Activated naive CD4-positive, alpha-beta T cell treated with anti-CD3 and anti-CD28 coated beads, Interleukin-2, amount 50 U/mL, for 72 hours (primary cell): ENCODE measurements at places on chromosomes 7 and 10.

DNA sequence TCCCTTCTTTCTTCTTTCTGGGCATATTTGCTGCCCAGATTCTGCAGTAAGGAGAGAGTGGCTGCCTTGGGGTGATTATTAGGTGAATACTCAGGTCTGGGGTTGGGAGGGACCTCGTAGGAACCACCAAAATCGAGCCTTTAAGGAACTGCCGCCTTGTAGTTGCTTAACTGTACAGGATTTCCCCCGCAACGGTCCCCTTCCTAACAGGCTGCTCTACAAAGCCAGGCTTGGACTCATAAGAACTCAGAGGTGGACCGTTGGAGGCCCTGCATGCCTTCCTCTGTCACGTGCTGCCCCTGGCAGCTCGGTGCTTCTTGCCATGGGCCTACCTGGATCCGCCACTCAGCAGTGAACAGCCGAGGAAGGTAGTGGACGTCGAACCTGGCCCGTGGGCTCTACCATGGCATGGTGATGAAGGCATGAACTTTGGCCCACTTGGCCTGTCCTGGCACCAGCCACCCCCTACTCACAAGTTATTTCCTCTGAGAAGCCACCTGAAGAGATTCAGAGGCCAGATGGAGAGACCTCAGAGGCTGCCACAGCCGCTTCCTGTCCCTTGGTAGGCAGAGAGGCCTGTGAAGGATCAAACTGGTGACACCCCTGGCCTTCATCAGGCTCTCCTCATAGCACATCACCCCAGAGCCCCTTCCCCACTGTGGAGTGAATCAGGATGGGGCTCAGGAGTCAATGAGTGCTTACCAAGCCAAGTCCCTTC, 54.6 kb downstream of the NOD1 start:
- DNase-seq = no peak

GRCh38 chr10:72085166-72085565, 3.2 kb downstream of the SPOCK2 start:
- DNase-seq = no peak

GRCh38 chr10:49609006-49609282, 1.2 kb upstream of the SLC18A3 start:
- no peak for DNase-seq

DNA sequence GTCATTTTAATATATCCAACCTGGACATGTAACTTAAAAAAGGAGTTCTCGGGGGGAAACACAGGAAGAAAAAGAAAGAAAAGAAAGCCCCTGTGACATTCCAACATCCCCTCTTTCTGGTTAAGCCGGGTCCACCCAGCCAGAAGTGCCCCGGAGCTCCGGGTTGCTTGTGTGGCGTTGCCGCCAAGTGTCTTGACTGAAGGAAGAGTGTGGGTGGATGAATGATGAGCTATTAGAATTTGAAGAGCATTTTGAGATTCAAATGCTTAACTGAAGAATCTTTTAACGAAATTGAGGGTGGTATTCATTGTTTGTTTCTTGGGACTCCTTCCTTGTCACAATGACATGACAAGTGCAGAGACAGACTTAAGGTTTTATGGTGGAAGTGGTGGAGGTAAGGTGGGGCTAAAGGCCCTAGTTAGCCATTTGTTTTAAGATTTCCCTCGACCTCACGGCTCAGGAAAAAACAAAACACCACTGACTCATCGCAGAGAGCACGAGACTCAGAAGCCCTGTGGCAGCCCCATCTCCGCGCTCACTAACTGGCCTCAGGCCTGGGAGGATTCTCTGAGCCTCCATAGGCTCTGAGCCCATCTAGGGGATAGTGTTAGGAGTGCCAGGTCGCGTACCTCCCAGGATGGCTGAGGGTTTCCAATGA, 1.8 kb upstream of the GLI3 start:
- DNase-seq = no peak

GRCh38 chr7:137403353-137403695, 59.8 kb upstream of the PTN start:
- DNase-seq = no peak

DNA sequence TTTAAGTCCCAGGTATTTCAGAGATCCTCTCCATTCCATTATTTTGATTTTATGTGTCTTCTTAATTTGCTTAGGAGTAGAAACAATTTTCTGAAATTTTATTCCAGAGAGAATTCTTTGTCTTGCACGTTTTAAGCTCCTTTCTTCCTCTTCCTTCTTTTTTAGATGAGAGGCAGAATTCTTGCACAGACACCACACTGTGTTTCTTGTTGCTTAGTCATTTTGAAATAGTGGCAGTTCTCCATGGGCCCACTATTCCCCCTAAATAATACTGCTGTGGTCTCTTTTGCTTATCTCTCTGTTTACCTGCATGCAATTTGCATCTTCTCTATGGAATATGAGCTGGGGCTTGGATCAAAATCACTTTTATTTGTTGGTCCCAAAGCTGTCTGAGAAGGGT, 54.3 kb upstream of the WAC start:
- no peak for DNase-seq

DNA sequence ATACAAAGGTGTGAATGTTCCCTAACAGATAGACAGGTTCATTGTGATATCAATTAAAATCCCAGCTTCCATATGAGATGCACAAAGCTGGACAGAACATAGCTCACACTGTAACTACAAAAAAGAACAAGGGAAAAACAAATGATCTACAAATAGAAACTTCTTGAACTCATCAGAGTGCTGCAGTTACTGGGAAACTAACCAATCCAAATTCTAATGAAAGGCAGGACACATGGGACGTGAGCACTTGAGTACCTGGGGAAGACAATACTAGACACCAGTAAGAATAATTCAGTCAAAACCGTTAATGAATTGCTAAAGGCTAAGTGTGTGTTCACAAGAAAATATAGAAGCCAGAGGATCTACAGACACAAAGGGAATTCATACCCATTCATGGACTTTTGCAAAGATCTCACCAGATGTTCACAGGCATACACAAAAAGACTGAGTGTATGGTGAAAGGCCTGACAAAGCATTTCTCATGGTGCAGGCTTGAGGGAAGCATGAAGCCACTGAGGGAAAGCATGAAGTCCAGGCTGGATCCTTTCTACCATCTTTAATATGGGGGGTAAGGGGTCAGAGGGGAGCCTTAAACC, 7.8 kb upstream of the GPR22 start:
- DNase-seq = no peak

DNA sequence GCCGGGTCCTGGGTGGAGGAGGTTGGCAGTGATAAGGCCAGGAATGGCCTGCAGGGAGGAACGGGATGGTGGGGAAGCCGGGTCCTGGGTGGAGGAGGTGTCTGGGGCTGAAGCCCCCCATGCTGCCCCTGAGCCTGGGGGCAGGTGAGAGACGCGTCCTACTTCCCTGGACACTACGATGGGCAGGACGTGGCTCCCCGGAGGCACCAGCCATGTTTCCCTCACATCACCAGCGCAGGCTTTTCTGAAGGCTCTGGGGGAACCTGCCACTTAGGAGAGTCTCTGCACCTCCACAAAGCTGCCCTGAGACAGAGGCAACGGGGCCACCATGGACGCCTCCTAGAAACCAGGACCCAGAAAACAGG, 324.8 kb downstream of the DNAJB6 start:
- DNase-seq = no peak

DNA sequence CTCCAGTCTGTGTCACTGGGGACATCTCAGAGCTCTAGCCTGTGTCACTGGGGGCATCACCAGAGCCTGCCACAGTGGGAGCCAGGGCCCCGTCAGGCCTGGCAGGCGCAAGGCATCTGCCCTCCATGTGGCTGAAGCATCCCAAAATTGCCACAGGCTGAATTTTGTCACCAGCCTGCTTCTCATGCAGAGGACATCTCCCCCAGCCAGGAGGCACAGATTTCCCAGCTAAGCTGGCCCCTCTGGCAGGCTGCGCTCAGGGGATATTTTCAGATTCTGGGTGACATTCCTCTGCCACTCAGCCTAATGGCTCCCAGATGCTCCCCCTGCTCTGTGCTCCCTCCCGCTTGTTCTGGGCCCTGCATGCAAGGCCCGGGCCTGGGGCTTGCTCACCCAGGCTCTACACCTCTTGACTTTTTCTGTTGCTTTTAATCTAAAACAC, 64.6 kb downstream of the COL13A1 start:
- DNase-seq = no peak

DNA sequence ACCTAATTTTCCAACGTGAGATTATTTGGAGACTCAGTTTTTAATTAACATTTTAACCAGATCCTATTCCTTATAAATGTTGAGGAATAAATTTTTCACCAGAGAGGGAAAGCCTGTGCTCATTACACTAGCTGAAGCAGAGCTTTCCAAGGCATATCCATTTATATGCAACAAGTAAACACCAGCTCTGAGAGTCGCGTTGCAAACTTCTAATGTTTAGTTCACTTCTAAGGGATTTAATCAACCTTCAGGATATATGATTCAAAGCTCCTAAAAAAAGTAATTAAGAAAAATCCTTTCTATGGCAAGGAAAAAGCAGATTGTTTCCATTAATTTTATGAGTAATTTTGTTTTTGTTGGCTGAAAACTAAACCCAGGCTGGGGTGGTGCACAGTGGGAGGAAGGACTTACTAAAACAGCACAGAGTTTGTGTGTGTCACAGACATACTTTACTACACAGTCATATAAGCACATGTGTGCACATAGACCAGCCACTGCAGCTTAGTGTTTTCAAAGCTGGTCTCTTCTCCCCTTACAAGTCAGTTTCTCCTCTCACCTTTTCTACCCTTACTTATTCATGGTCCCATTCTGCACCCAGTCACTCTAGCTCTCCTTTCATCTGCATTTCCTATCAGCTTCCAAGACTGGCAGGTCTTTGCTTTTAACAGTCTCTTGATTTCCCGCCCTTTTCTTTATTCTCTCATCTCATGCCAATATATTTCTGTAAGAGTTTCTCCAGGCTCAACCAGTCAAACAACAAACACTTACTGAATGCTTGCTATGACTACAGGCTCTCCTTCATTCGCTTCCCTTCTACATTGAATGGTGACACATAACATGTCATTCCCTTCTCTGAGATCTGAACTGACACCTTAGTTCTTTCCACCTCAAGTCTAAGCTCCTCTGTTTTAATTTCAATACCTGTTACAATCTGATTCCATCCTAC, 81.1 kb upstream of the FZD1 start:
- no peak for DNase-seq

DNA sequence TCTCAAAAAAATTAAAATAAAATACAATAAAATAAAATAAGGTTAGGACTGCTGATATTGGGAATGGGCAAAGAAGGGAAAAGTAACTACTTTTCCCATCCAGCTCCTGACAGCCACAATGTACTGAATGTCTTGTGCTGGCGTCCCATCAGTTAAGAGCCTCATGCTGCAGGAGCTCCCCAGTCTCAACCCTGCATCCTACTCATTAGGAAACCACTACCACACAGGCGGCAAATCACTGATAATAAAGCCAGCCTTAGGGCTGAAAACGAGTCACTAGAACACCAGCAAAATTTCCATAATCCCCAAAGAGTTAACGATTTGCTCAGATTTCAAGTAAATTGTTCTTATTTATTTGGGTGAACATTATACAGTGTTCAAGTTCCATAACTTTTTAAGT, 4.3 kb downstream of the YWHAG start:
- DNase-seq = no peak

GRCh38 chr10:44153918-44154670, 230.8 kb downstream of the CXCL12 start:
- no peak for DNase-seq

DNA sequence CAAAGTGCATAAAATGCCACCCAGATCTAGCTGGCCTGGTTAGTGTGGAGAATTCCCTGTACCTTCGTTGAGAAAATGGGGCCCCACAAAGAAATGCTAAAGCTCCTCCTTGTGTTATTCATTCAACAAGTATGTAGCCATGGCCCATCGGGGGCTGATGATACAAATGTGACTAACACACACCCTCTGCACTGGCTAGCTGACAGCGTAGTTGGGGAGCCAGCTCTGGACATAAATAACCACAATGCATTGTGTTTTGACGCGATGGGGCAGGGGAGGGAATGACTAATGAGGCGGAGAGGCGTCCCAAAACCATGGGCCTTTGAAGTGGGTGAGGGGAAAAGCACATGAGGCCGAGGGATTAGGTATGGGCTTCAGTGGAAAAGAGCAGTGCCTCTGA, 28.2 kb upstream of the ASL start:
- DNase-seq = no peak

- DNase-seq = no peak
These were observed 7.6 kb upstream of the OGDHL start for GRCh38 chr10:49769692-49770091.

DNA sequence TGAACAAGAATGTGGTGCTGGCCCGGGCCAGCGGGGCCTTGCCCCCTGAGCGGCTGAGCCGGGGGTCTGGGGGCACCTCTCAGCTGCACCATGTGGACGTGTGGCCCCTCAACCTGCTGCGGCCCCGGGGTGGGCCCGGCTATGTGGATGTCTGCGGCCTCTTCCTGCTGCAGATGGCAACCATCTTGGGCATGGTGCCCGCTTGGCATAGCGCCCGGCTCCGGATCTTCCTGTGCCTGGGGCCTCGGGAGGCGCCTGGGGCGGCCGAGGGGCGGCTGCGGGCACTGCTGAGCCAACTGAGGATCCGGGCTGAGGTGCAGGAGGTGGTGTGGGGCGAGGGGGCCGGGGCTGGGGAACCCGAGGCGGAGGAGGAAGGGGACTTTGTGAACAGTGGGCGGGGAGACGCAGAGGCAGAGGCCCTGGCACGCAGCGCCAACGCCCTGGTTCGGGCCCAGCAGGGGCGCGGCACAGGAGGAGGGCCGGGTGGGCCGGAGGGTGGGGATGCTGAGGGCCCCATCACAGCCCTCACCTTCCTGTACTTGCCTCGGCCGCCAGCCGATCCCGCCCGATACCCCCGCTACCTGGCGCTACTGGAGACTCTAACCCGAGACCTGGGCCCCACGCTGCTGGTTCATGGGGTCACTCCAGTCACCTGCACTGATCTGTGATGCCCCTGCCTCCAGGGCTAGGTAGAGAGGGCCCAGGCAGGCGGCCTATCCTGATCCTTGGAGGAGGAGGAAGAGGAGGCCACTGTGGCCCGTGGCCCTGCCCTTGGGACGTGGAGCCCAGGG, 1.1 kb upstream of the TRIP6 start:
- no peak for DNase-seq

- DNase-seq = no peak
These were observed 31.9 kb downstream of the PALD1 start for GRCh38 chr10:70510453-70510852.

DNA sequence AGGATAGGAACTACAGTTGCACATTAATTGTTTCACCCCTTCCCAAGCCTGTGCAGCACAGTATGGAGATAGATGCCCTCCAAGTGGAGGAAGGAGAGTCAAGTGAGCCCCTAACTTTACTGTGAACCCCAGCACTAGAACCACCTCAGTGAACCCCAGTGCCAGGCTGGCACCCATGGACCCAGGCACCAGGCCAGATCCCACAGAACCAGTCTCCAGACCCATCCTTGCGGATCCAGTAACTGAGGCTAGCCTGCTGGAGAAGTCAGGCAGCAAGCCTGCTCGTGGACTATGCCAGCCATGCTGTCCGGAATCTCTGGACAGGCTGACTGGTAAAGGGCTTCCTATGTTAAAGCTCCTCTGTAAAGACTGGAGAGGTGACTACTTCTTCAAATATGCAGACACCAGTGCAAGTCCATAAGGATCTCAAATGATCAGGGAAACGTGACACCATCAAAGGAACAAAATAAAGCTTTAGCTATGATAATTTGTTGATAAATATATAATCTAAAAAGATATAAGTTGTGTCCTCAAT, 27.7 kb downstream of the SHOC2 start:
- DNase-seq = no peak
